Esophagus muscularis mucosa (tissue), 4 donors: ENCODE measurements at places on chromosomes 6 and 20. TPM values are rescaled to one million over a fixed set of nuclear protein-coding genes. Genes with fewer than 3 reads are reported as not detected.

Gene AIF1
- 14.1 TPM for total RNA-seq

Gene HLA-DQB1
- 5.8 TPM for total RNA-seq

GRCh38 chr6:113978084-113978675, 7.2 kb upstream of the HDAC2 start:
- no peaks in the 10 kb centered on the region for H3K4me1 ChIP-seq
- no peak for DNase-seq
- no peak overlapping the region for H3K4me3 ChIP-seq
- H3K27ac ChIP-seq, result no peak overlapping the region
- no peaks in the 10 kb centered on the region for H3K27me3 ChIP-seq
- no peaks in the 10 kb centered on the region for H3K36me3 ChIP-seq

DNA sequence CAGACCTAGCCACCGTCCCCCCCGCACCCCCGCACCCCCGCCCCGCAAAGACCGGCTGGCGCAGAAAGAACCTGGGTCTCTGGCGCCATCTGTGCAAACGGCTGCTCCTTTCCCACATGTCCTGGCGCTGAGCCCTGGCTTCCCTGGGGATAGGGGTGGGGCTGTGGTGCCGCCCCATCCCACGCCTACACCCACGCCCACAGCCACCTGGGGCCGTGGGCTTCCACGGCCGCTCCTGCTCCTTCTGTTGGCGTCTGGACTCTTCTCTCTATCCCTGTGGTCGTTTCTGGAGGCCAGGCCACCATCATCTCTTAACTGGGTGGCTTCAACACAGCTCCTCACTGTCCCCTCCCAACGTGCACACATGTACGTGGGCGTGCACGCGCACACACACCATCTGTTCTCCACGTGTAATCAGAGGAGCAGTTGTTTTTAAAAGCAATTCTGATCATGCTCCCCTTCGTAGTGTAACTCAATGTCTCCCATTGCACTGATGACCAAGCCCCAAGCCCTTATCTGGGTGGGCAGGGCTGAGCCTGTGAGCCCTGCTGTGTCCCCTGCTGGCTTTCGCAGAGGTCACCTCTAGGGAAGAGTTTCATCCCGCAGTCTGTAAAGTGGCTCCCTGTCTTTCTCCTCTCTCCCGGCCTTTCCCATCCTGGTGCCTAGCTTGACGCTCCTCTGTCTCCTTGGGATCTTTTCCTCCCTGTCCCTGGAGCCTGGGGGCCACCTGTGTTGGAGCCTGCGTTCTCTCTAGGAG, 31.9 kb upstream of the FAM83D start:
- H3K4me1 ChIP-seq, result peaks cover 13% of the 10 kb centered on the region
- no peak for DNase-seq
- peaks cover 3% of the 10 kb centered on the region for H3K36me3 ChIP-seq

Gene TRIM15
- not detected for total RNA-seq

- no peaks in the 10 kb centered on the region for H3K36me3 ChIP-seq
- DNase-seq, result no peak
- H3K4me1 ChIP-seq, result peaks cover 31% of the 10 kb centered on the region
These were observed 166.8 kb downstream of the BCAS1 start for GRCh38 chr20:53903652-53903987.
